ENCODE measurements at places on chromosomes 13 and 19. TPM values are rescaled to one million over a fixed set of nuclear protein-coding genes. Genes with fewer than 3 reads are reported as not detected.

- no peak for DNase-seq
Observed at GRCh38 chr13:32491028-32491427, 47.6 kb downstream of the N4BP2L2 start.

GRCh38 chr19:29185427-29185826, 27.5 kb downstream of the UQCRFS1 start:
- no peak for DNase-seq

HSPB6 gene
- 0.29 TPM for total RNA-seq

ZNF541 gene
- 0.35 TPM for total RNA-seq

DNA sequence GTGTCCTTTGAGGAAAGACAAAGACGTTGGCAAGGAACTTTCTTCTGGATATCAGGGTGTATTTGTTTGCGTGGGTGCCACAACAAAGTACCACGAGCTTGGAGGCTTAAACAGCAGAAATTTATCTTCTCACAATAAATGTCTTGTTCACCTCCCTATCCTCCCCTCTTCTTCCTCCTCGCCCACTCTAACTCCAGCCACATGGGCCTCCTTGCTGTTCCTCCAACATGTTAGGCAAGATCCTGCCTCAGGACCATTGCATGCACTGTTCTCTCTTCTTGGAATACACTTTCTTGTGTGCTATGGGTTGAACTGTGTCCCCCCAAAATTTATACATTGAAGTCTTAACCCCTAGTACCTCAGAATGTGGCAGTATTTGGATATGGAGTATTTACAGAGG, 45.7 kb downstream of the VAV1 start:
- no peak for DNase-seq

DNA sequence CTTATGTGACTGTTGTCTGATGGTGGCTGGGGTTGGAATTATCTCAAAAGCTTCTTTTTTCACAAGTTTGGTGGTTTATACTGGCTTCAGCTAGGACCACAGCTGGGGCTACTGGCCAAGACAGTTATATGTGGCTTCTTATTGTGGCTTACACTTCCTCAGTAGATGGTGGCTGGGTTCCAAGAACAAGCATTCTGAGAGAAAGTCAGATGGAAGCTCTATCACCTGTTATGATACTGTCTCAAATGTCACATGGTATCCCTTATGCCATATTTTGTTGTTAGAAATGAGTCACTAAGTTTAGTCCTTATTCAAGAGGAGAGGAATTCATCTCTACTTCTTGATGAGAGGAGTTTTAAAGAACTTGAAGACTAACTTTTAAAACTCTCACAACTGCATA, 41.6 kb downstream of the NDFIP2 start:
- DNase-seq: peak; percentile 58

- no peak for DNase-seq
Observed at GRCh38 chr13:22589880-22590279, 590.9 kb upstream of the SGCG start.

DNA sequence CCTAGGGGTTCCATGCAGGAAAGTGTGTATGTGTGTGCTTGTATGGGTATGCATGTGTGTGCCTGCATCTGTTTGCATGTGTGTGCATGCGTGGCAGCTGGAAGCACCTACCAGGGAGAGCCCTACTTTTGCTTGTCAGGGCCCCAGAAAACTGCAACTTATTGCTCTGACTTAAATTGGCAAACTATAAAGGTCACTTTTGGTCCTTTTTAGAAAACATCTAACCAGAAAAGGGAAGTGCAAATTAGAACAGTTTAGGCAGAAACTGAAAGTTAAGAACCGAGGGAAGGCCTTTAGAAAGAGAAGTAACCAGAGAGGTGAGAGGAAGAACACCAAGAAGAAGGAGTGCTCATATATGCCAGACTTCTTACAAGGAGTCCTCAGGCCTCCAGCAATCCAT, 32.5 kb downstream of the DLEU7 start:
- no peak for DNase-seq

ZNF723 gene
- not detected for total RNA-seq

RASL11A gene
- 0.92 TPM for total RNA-seq

- DNase-seq: no peak
Observed at GRCh38 chr13:104937881-104938280, 1597.6 kb downstream of the EFNB2 start.

SIRT2 gene
- total RNA-seq: 45.2 TPM

- DNase-seq: no peak
Observed at GRCh38 chr13:111899714-111900389, 167.1 kb upstream of the SOX1 start.
